ENCODE measurements at places on chromosomes 6 and 20.
A peak's percentile ranks its signal among the peaks of the same experiment; 100 is the strongest.

DNA sequence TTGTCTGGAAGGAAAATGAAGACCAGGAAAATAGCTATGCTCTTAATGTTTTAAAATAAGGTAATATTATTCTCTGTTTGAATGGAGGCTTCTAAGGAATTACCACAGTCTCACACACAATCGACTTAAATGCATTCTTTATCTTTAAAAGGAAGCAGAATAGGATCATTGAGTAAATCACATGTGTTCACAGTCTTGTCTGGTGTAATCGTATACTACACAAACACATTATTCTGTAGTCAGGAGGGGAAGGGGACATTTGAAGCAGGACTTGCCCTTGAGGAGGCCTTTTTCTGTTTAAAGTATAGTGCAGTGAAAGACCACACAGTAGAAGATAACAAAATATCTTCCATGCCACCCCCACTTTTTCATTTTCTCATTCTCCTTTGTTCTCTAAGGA is 20.6 kb upstream of the REV3L start:
- no peak for DNase-seq

- peak; percentile 93 for DNase-seq
Observed at GRCh38 chr6:158165919-158166416, 2.1 kb downstream of the SERAC1 start.

DNA sequence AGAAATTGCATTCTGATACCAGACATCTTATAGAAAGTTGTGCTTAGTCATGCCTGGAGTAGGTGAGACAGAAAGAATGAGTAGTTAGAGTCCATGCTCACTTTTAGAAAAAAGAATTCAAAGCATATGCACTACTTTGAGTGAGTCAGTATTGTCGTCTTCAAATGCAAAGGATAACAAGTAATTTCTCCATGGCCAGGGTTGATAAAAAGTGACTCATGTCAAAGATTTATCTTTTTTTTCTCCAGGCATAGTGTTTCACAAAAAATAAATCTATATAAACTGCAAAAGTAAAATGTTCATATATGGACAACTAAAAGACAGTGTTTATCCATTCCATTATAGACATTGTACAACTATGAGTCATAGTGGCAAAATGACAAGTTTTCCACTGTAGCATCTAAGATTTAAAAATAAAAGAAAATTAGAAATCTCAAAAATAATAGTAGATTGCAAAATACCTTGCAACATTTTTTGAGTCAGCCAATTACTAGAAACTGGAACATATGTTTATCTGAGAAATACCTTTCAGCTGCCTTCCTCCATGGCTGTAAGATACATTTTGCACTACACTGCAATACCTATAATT is 329.6 kb downstream of the GRIK2 start:
- DNase-seq: no peak

DNA sequence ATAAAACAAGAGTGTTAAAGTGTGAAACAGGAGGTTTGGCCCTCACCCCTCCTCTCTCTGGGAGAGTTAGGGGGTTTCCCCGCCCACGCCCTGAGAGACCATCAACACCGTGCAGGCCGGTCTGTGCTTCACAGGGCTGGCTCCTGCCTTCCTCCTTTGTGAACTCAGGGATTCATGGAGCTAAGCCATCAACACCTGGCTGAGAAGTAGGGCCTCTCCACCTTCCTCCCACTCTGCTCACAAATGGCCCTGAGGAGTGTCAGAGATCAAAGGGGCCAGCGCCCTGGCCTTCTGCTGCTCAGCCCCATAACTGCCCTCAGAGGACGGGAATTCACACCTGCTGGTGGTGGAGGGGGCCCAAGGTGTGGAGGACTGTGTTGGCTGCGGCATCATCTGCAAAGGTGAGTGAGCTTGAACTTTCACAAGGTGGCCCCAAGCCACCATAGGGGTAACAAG is 88.6 kb downstream of the PSMB1 start:
- no peak for DNase-seq

DNA sequence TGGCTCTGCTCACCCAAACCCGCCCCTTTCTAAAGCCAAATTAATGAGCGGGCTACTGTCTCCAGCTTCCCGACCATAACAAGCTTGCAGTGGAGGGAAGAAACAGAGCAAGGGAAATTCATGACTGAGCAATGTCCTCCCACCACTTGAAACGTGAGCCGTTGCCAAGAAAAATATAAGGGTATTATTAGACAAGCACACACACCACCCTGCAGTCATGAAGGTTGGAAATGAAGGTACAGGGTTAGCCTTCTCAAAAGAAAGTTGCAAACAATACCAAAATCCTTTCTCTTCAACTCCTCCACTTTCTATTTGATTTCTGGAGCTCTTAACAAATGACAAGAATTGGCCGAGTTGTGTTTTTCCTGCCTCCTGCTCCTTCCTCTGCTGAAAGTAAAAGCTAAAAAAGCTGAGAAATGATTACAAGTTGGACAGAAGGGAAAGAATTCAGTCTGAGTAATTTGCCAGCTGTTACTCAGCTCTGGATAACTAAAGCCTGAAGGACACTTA is 151.1 kb upstream of the B3GAT2 start:
- DNase-seq: no peak

GRCh38 chr20:16314748-16315159 is 258.5 kb downstream of the KIF16B start:
- DNase-seq: no peak

DNA sequence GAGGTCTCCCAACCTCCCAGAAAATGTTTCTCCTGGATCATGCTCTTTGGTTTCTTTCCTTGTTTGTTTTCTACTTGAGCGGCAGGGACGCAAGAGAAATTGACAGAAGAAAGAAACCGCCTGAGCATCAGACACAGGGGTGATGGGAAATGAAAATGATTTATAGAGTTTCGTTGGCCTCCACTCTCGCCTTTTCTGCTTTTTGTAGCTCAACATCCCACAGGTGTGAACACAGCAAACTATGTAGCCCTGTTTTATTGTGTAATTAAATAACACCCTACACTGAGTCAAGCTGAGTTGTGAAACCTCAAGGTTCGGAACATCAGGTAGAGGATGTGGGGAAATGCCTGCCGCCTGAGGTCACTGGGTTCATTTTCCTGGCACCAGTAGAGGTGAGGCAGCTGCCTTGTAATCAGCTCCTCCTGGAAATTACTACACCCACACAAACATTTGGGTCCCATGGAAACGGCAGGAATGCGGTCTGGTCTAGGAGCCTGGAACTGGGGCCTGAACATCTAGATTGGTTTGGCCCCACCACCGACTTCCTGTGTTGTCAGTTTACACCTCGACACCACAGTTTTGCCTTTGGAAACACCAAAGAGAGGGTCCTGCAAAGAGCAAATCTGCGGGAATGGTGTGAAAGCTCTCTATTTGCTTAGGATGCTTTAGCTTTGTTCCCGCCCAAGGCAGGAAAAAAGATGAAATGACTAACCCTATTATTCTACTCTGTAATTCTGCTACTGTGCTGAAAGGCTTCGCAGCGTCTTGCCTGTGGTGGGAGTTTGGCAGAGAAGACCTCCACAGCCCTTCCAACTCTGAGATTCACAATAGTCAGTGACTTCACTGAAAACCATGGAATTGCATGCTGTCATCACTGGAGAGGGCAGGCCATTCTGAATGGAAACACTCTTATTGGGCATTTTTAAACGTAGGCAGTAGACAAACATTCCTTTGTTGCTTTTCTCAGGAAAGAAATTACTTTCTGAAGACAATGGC is 53.0 kb downstream of the ADAT2 start:
- peak; percentile 27 for DNase-seq

DNA sequence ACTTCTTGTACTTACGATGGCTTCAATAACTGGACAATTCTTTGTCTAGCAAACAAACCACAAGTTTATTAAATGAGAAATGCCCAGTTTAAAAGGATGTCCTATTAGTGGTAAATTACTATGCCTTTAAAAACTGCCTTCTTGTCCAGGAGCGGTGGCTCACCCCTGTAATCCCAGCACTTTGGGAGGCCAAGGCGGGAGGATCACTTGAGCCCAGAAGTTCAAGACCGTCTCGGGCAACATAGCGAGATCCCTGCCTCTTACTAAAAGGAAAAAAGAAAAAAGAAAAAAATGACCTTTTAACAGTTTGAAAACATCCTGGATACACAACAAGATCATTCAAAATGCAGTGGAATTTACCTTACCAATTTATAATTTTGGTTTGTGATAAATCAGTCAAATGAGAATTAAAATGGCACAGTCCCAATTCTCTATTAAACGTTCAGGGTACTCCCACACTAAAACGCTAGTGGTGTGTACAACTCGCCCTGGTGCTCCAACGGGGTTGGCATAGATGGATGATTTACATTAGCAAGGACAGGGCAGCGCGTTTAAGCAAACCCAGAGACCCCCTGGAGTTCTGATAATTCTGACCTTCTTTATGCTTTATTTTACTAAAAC is 2.3 kb downstream of the ZBTB2 start:
- DNase-seq: no peak

GRCh38 chr6:74018825-74019224 is 322.8 kb downstream of the CD109 start:
- DNase-seq: no peak

DNA sequence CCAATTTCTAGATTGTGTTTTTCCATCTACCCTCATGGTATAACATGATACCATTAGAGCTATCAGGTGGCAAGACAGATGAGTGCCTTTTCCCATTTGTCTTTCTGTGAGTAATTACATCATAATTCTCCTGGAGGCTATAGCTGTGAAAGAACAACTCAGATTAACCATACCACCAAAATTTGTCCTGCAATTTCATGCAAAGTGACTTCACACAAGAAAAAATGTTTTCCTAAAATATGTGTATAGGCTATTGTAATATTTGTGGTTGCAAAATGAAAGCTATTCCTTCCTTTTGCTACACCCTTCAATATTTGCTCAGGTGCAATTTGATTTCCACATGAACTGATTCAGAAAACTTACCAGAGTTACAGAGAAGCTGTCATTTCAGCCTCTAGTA is 547.7 kb upstream of the ID4 start:
- no peak for DNase-seq

DNA sequence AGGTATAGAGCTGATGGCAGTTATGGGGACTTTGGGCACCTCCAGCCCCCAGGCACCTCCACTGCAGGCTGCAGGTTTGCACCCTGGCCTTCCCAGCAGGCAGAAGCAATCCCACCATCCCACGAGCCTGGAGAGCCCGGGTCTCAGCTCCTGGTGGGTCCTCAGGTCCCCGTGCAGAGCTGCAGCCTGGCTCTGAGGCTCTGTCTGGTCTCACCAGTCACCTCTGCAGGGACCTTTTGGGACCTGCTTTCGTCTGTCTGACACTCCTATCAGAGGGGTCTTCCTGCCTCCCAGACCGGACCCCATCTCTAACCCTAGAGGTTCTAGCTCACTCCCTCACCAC is 41.9 kb downstream of the FGD2 start:
- no peak for DNase-seq
